ENCODE measurements at places on chromosomes 11 and 22. TPM values are rescaled to one million over a fixed set of nuclear protein-coding genes. Genes with fewer than 3 reads are reported as not detected.
A peak's percentile ranks its signal among the peaks of the same experiment; 100 is the strongest.

- peak overlapping the region; percentile 35 for H3K4me3 ChIP-seq
- peaks cover 18% of the 10 kb centered on the region for H3K27me3 ChIP-seq
- H3K36me3 ChIP-seq: no peaks in the 10 kb centered on the region
- H3K27ac ChIP-seq: no peak overlapping the region
Measured at GRCh38 chr22:33919391-33920196, 682 bp downstream of the LARGE1 start.

GRCh38 chr11:33531743-33532181 is 168.9 kb downstream of the C11orf91 start:
- no peaks in the 10 kb centered on the region for H3K4me1 ChIP-seq
- H3K27me3 ChIP-seq: no peaks in the 10 kb centered on the region
- no peak for DNase-seq

GRCh38 chr11:100759856-100760255 is 72.8 kb downstream of the ARHGAP42 start:
- H3K36me3 ChIP-seq: no peaks in the 10 kb centered on the region
- H3K4me1 ChIP-seq: no peaks in the 10 kb centered on the region
- H3K27me3 ChIP-seq: no peaks in the 10 kb centered on the region
- no peak overlapping the region for H3K4me3 ChIP-seq
- H3K27ac ChIP-seq: no peak overlapping the region
- no peak for DNase-seq

DNA sequence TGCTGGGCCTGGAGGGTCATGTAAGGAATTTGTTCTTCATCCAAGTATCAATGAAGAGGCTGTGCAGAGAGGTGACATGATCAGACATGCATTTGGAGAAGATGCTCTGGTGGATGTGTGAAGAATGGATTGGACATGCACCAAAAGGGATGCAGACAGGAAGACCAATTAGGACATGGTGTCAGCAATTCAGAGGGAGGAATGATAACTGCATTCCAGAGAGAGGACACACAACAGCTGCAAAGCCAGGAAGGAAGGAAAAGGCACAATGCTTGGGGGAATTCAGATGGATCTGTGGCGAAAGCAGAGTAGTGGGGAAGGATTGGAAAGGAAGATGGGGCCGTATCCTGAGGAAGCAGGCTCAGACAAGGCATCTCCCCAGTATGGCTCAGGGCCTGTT is 5.2 kb upstream of the ARRB1 start:
- no peaks in the 10 kb centered on the region for H3K27me3 ChIP-seq
- H3K36me3 ChIP-seq: no peaks in the 10 kb centered on the region
- peaks cover 12% of the 10 kb centered on the region for H3K4me1 ChIP-seq
- DNase-seq: no peak
- H3K4me3 ChIP-seq: no peak overlapping the region
- no peak overlapping the region for H3K27ac ChIP-seq

DNA sequence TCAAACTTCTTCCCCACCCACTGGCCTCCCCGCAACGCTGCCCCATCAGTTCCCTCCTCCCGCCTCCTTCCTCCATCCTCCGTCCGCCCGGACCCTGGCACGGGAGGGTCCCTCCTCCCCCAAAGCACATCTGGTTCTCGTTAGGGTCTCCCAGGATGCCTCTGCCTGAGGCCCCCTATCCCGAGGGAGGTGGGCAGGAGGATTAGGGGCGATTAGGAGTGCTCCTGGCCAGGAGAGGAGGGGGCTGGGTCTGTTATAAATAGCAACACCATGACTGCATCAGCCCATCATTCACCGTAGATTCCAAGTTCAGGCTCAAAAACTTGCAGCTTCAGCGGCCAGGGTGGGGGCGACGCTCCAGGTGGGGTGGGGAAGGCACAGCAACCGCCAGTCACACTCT is 10.4 kb downstream of the MYRF start:
- no peaks in the 10 kb centered on the region for H3K4me1 ChIP-seq
- H3K27ac ChIP-seq: no peak overlapping the region
- H3K36me3 ChIP-seq: no peaks in the 10 kb centered on the region
- no peak for DNase-seq
- no peak overlapping the region for H3K4me3 ChIP-seq

DNA sequence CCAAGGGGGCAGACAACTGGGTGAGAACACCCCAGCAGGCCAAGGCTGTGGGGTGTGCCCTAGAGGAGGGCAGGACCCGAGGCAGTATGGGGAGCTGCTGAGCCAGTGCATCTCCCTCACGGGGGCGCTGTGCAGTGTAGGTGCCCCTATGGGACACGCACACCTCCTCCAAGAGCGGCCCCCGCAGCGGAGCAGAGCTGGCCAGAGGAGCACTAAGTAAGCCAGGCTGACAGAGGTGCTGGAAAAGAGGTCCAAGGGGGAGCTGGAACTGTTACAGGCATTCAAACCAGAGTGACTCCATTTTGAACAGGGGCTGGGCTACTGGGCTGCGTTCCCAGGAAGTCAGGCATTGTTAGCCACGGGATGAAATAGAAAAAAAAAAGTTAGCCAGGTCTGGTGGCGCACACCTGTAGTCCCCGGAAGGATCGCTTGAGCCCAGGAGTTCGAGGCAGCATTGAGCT is 41.8 kb downstream of the TST start:
- peak; percentile 64 for DNase-seq
- peaks cover 11% of the 10 kb centered on the region for H3K4me1 ChIP-seq
- H3K4me3 ChIP-seq: peak overlapping the region; percentile 65
- no peaks in the 10 kb centered on the region for H3K27me3 ChIP-seq
- H3K36me3 ChIP-seq: no peaks in the 10 kb centered on the region

- H3K36me3 ChIP-seq: no peaks in the 10 kb centered on the region
- H3K27me3 ChIP-seq: no peaks in the 10 kb centered on the region
- no peaks in the 10 kb centered on the region for H3K4me1 ChIP-seq
- no peak overlapping the region for H3K4me3 ChIP-seq
Measured at GRCh38 chr11:69134957-69135356, 20.8 kb upstream of the SMIM38 start.

GRCh38 chr11:129749141-129749540 is 66.5 kb upstream of the TMEM45B start:
- H3K36me3 ChIP-seq: no peaks in the 10 kb centered on the region
- H3K4me1 ChIP-seq: peaks cover 5% of the 10 kb centered on the region
- no peak for DNase-seq
- H3K27ac ChIP-seq: no peak overlapping the region
- H3K4me3 ChIP-seq: no peak overlapping the region

GRCh38 chr11:75955443-75955842 is 140.4 kb downstream of the UVRAG start:
- no peak overlapping the region for H3K27ac ChIP-seq
- no peaks in the 10 kb centered on the region for H3K27me3 ChIP-seq
- DNase-seq: no peak
- H3K4me3 ChIP-seq: no peak overlapping the region
- no peaks in the 10 kb centered on the region for H3K36me3 ChIP-seq

DNA sequence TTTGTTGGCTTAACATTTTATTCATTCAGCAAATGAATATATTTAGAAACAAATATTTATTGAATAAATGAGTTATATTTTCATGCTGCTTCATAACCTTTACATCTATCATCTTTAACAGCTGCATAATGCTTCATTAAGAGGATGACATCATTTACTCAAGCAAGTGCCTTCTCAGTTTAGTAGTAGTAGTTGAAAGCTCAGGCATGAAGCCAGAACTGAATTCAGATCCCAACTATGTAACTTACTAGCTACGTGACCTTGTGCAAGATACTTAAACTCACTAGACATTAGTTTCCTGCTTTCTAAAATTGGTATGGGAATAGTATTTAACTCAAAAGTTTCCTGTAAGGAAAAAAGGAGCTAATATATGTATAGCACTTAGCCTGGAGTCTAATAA is 90.3 kb downstream of the TMPRSS5 start:
- H3K27ac ChIP-seq: no peak overlapping the region
- no peaks in the 10 kb centered on the region for H3K4me1 ChIP-seq
- no peaks in the 10 kb centered on the region for H3K27me3 ChIP-seq
- no peak overlapping the region for H3K4me3 ChIP-seq

- no peak overlapping the region for H3K27ac ChIP-seq
- H3K36me3 ChIP-seq: no peaks in the 10 kb centered on the region
- H3K4me1 ChIP-seq: no peaks in the 10 kb centered on the region
- no peaks in the 10 kb centered on the region for H3K27me3 ChIP-seq
- no peak for DNase-seq
- H3K4me3 ChIP-seq: no peak overlapping the region
Measured at GRCh38 chr11:68948935-68949334, 31.9 kb downstream of the MRGPRD start.

DNA sequence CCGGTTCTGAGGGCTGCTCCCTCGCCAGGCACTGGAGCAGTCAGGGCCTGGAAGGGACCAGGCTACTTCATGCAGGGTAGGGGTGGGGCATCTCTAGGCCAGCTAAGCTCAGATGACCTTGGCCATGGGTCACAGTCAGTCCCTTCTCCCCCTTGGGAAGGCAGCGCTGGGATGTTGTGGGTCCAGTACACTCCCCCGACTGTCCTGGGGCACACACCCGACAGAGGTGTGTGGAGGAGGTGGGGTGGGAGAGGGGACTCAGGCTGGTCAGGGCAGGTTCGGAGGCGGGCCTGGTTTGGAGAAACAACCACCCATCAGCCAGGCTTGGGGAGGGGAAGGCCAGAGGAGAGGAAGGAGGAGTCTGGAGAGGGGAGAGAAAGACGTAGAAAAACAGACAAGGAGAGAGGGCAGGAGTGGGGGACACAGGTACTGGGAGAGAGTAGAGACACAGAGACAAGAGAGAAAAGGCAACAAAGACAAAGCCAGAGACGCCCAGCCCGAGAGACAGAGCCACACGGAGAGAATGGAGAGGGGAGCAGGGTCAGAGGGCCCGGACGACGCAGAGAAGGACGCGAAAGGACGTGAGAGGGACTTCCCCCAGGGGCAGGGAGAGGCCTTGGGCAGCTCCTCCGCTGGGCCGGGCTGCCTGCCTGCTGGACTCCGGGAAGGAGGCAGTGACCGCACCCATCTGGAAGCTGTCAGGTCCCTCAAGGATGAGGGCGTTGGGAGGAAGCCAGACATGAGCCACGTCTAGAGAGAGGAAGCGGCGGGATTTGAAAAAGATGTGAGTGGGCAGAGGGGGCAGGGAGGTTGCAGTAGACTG is 30.6 kb upstream of the TSKU start:
- H3K36me3 ChIP-seq: no peaks in the 10 kb centered on the region
- H3K27me3 ChIP-seq: no peaks in the 10 kb centered on the region
- H3K4me3 ChIP-seq: no peak overlapping the region
- DNase-seq: no peak

GRCh38 chr11:109147726-109148125 is 274.3 kb upstream of the C11orf87 start:
- no peaks in the 10 kb centered on the region for H3K36me3 ChIP-seq
- DNase-seq: no peak
- H3K27me3 ChIP-seq: no peaks in the 10 kb centered on the region
- no peak overlapping the region for H3K27ac ChIP-seq

GRCh38 chr11:125605417-125605816 is 12.8 kb downstream of the STT3A start:
- H3K36me3 ChIP-seq: peaks cover 90% of the 10 kb centered on the region
- H3K4me3 ChIP-seq: no peak overlapping the region
- no peaks in the 10 kb centered on the region for H3K4me1 ChIP-seq
- H3K27me3 ChIP-seq: no peaks in the 10 kb centered on the region
- DNase-seq: no peak

Gene MRGPRE
- not detected for total RNA-seq

Gene XRCC6
- 134 TPM for total RNA-seq

Gene BATF2
- total RNA-seq: 0.30 TPM

Gene KIRREL3
- not detected for total RNA-seq

Gene SHANK3
- total RNA-seq: not detected

Gene SOX6
- total RNA-seq: 0.27 TPM

Gene OR51I2
- not detected for total RNA-seq

Gene PRG3
- total RNA-seq: not detected

Gene PDGFD
- 33.1 TPM for total RNA-seq

Gene CCDC179
- not detected for total RNA-seq

Data from natural killer cell (primary cell).